ENCODE measurements at places on chromosomes 6 and 20.

DNA sequence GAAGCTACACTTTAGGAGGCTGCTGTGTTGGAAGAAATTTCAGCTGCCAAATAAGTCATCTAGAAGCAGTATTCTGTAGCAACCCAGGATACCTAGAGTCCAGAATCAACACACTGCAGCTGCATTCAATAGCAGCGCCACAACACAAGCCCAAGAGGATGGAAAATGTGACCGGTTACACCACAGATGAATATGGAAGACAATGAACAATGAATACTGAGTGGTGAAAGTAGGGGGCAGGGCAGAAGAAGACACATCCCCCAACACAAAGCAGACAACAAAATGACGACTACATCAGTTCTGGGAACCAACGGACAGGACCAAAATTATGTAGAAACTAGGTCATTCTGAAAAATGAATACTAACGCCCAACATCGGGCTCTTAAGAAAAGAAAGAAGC is 38.2 kb downstream of the KIF6 start:
- DNase-seq = no peak

GRCh38 chr6:98764373-98764911 is 69.9 kb upstream of the POU3F2 start:
- no peak for DNase-seq

- no peak for DNase-seq
Observed at GRCh38 chr6:67369679-67370078, 1265.4 kb upstream of the ADGRB3 start.

- no peak for DNase-seq
Observed at GRCh38 chr6:17656644-17657043, 50.1 kb downstream of the NUP153 start.
